ENCODE measurements at places on chromosomes 7 and 10. TPM values are rescaled to one million over a fixed set of nuclear protein-coding genes. Genes with fewer than 3 reads are reported as not detected.

The CYP26A1 gene
- not detected for total RNA-seq

DNA sequence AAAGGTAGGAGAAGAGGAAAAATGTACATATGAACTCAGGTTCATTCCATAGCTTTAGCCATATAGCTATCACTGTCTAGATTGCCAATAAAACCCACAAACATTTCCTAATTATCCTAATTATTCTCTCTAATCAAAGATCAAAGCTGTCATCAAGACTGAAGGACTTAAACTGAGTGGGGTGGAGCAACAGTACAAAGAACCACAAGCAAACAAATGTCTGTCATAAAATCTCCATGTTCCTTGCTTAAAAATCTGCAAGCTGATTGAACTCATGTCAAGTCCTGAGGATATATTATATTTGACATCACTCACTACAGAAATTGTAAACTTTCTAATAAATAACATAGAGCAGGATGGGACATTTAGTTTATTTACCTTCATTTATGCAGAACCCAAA, 315.9 kb downstream of the SNX13 start:
- no peak for DNase-seq

The FRMD4A gene
- total RNA-seq = 55.4 TPM

GRCh38 chr10:104014176-104014575, 47.2 kb downstream of the SLK start:
- no peak for DNase-seq

GRCh38 chr10:109282510-109282909, 640.8 kb downstream of the XPNPEP1 start:
- no peak for DNase-seq

- DNase-seq = no peak
Measured at GRCh38 chr10:22427101-22427500, 81.8 kb downstream of the SPAG6 start.

- DNase-seq = no peak
Measured at GRCh38 chr10:131102676-131103075, 208.8 kb downstream of the TCERG1L start.

GRCh38 chr10:106830471-106830870, 334.0 kb downstream of the SORCS1 start:
- DNase-seq = no peak

GRCh38 chr10:88289342-88289741, 293.8 kb downstream of the RNLS start:
- no peak for DNase-seq

The IFT22 gene
- total RNA-seq = 36.5 TPM

All from mucosa of gallbladder (tissue), 1 donor.